ENCODE measurements at places on chromosomes 5 and 9. TPM values are rescaled to one million over a fixed set of nuclear protein-coding genes. Genes with fewer than 3 reads are reported as not detected.

The PCDHA4 gene
- not detected for polyA plus RNA-seq

The TMEM252 gene
- not detected for polyA plus RNA-seq

DNA sequence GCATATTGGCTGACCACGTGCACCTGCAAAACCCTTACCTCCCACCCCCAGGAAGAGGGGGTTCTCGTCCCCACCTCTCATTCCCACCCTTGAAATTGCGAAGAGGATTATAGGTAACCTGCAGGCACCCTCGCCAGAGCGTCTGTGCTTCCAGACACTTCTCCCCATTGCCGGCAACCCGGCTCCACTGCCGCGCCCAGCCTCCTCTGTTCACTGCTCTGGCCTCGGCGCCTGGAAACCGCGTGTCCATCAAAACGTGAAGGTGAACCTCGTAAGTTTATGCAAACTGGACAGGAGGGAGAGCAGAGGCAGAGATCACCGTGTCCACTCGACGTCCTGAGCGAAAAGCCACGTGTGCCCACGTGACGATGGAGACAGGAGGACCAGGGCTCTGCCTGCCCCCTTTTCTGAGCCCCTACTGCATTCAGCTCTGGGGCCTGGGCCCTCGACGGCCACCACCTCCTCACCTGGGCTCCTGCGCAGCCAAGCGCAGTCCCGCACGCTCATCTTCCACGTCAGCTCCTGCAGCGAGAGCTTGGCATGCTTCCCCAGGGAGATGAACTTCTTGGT, 1.9 kb downstream of the TERT start:
- no peak for DNase-seq

- DNase-seq = no peak
These were observed 332.9 kb upstream of the CCNG1 start for GRCh38 chr5:163104464-163104863.

GRCh38 chr9:85024374-85024773, 354.8 kb downstream of the NTRK2 start:
- no peak for DNase-seq

- no peak for DNase-seq
These were observed 53.5 kb upstream of the TAF11L2 start for GRCh38 chr5:17444496-17444895.

- no peak for DNase-seq
These were observed 20.5 kb downstream of the POLR3G start for GRCh38 chr5:90495146-90495545.

DNA sequence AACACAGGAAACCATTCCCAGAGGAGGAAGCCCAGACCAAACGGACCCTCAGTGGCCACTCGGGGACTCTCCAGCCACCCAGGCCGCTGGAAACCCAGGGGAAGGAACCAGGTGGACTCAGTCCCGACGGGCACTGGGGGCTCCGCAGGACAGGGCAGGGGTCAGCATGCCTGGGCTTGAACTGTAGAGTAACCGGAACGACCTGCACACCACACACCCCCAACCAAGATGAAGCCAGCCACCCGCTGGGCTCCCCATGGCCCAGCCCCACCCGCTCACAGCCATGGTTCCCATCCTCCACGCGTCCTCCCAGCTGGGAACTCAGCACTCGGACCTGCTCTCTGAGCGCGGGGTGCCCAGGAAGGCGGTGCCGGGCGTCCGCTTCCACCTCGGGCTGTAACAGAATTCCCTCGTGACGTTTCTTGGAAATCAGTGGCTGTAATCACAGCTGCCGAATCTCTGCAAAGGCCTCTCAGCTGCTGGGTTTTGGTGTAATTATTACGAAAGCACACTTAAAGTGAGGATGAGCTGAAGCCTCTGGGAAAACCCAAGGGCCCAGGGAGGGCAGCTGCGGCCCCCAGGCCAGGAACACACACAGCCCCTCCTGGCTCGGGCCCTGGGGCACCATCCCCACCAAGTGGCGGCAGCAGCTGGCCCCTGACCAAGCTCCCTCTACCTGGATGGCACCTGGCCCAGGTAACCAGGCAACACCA, 13.8 kb downstream of the NACC2 start:
- no peak for DNase-seq

DNA sequence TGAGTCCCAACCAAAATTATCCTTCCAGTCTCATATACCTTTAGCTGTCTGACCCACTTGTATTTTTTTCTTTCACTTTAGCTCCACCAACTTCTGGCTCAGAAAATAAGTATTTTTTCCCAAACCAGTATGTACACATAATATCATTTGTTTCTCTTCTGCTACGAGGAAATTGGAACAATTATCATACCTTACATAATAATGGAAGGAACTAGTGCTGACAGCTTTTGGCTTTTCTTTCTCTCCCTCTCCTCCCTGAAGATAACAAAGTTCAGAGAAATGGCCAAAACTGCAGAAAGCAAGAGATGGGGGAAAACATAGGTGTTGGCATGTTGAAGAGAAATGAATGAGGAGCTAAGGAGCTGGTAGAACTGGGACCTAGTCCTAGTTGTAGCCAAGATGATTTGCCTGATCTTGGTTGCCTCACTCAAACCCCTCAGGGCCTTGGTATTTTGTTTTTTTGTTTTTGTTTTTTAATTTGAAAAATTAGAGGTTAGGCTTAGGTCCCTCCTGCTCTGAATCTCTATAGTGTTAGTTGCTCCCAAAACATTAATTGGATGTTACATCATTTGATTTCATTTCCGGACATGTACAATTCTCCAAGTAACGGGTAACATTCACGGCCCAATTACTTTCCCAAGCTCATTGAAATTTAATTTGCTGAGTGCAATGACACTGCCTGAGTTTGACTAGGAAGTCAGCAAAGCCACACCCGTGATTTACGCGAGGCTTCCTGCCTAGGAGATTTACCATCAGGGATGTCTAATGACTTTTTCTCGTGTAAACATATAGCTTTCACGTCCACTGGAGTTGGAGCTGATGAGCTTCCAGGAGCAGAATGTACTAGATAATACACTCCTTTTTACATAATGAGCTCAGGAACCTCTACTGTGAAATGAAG, 291.6 kb downstream of the TLE1 start:
- no peak for DNase-seq

GRCh38 chr9:130414910-130415746, 29.6 kb upstream of the ASS1 start:
- no peak for DNase-seq

DNA sequence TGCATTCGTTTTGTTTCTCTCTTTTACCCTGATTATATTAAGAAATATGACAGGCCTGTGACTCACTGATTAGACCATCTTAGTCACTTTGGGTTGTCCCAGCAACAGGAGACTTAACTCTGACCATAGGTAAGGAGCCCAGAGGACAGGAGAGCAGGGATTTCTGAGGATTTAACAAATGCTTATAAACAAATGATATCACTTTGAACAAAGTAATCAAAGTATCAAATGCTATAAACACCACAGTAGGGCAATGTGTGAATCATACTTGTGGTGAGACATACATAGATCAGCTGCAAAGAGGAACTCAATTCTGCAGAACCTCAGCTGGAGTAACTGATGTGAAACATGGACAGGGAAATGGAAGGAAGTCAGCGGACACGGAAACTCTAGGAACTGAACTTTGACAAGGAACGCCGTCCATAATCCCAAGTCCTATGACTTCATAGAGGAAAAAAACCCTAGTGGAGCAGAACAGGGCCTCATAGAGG, 190.6 kb upstream of the MSX2 start:
- no peak for DNase-seq

DNA sequence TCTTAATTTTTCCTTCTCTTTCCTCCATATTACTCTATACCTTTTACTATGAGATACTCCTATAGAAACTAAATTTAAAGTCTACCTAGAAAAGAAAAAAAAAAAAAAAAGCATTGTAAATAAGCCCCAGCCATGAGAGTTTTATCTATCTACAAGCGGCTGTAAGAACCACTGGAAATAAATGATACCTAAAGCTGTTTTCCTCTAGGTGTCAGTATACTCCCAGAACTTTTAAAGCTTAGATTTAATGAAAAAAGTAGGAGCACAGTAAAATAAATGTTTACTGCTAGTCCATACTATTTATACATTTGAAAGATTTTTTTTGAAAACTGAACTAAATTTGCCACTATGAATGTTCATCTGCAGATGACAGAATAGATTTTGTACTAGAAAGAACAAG, 26.2 kb downstream of the TYRP1 start:
- no peak for DNase-seq

DNA sequence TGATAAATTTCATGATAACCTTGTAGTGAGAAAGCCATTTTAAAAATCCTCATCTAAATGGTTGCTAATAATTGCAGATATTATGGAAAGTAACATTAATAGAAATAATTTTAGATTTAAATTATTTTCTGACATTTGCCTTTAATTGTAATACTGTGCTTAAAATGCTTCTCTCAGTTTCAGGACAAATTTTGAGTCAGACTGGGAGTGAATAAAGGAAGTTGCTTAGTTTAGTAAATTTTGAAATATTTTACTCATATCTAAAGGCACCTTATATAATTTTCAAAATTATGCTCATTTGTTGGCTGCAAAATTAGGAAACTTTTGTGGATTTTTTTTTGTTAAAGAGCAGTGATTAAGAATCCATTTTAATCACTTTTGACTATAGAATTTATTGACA, 93.8 kb downstream of the CSNK1G3 start:
- no peak for DNase-seq

- DNase-seq = no peak
These were observed 63.8 kb upstream of the RARS1 start for GRCh38 chr5:168422431-168422830.

DNA sequence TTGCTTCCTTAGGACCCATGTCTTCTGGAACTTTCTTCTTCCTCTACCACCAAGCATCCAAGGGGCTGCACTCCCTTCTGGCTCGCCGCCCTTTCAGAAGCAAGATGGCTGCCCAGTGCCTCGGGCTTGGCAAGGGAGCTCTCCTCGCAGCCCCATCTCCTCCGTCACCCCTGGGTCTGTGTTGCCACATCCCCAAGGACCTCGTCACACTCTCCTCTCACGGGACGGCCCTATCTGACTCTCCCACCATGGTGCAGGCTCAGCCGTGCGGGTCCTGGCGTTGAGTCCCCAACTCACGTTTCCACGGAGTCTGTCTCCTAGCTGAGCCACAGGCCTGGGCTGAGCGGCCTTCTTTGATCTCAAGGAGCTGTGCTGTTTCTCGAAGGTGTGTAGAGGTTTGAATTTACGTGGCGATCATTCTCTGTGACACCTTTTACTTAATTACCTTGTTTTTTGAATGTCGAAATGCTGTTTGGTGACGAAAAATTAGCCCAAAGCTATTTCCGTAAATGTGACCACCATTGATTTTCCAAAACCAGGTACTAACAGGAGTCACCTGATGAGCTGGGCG, 15.0 kb upstream of the SCGB3A1 start:
- no peak for DNase-seq

GRCh38 chr5:171447226-171447625, 27.8 kb downstream of the FGF18 start:
- DNase-seq = no peak

GRCh38 chr5:138697720-138698360, 55.4 kb upstream of the CTNNA1 start:
- DNase-seq = no peak

DNA sequence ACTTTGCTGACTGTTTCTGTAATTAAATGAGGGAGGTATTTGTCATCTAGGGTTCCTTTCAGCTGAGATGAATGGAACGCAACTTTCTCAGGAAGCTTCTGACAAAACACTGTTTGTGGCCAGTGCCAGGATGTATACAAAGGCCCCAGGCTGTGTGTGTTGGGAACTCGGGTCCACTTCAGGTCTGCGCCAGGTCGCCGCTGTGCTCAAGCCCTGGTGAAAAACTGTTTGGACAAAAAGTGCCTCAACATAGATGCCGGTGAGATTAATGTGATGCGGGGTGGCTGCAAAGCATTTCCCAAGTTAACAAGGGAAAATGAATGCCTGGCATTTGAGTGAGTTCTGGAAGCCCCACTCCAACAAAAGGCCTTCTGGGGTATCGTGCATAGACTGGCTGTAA, 156.4 kb downstream of the GABBR2 start:
- DNase-seq = no peak

- no peak for DNase-seq
These were observed 23.4 kb downstream of the NKD2 start for GRCh38 chr5:1032011-1032410.

GRCh38 chr5:9786380-9787360, 156.5 kb upstream of the TAS2R1 start:
- DNase-seq = no peak

- DNase-seq = no peak
These were observed 59.1 kb upstream of the IER5L start for GRCh38 chr9:129237164-129237611.

DNA sequence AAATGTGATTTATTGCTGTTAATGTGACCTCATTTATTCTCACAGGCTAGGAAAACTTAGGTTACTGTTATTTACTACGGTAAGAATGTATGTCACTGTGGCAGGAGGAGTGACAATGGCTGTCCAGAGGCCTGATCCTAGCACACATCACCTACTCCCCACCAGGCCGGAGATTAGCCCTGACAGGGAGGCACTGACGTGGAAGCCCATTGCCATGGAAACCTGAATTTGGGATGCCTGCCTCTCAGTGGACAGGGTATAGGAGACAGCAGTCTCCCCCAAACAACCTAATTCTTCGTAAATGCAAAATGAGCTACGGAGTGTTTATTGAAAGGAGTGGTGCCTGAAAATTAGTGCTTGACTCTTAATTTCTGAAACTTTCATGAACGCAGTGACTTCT, 87.6 kb upstream of the SMARCA2 start:
- no peak for DNase-seq

GRCh38 chr9:85186218-85186585, 516.7 kb downstream of the NTRK2 start:
- no peak for DNase-seq

DNA sequence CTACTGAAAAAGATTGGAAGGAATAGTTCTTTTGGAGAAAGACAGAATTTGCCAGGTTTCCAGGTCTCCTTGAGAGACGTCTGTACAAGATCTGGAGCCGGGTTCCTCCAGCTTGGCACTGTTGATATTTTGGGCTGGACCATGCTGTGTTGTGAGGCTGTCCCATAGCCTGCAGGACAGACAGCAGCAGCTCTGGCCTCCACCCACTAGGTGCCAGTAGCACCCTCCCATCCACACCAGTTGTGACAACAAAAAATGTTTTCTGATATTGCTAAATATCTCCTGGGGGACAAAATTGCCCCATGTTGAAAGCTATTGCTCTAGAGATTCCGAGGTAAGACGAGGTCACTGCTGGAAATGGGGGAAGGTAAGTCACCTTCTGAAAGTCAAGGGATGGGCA, 287.7 kb upstream of the DAP start:
- DNase-seq = no peak

Data from GM12878 (cell line).